ENCODE measurements at places on chromosomes 16 and 17.

DNA sequence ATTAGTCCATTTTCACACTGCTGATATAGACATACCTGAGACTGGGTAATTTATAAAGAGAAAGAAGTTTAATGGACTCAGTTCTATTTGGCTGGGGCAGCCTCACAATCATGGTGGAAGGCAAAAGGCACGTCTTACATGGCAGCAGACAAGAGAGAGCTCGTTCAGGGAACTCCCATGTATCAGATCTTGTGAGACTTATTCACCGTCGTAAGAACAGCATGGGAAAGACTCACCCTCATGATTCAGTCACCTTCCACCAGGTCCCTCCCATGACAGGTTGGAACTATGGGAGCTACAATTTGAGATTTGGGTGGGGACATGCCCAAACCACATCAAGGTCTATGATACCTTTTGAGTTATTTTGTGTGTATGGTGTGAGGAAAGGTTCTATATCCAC lies 66.9 kb downstream of the METRNL start:
- no peak for DNase-seq

DNA sequence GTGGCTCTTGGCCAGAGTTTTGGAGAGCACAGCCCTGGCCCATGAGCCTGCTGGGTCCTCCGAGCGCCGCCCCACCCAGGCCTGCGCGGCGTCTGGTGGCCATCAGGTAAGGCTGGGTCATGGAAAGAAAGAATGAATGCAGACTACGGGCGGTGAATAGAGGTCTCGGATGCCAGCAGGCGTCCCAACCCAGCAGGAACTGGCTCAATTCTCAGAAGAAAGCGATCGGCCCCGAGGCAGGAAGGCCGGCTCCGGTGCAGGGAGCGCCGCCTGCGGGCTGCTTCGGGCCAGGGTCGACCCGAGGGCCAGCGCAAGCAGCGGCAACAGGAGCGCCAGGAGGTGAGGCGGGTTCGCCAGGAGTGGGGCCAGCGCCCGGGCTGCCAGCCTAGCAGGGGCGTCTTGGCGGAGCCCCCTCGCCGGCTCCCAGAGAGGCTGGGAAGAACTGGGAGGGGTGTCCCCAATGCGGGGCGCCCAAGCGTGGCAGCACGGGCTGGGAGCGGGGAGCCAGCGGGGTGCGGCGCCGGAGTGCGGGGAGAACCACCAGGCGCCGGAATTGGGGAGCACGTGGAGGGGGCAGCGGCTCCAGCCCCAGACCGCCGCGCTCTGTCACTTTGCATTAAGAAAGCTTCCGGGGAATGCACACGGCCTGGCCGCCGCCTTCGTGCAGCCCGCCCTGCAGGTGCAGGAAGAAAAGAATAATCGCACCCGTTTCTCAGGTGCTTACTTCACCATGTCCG lies 7.1 kb upstream of the TMC5 start:
- DNase-seq: no peak

DNA sequence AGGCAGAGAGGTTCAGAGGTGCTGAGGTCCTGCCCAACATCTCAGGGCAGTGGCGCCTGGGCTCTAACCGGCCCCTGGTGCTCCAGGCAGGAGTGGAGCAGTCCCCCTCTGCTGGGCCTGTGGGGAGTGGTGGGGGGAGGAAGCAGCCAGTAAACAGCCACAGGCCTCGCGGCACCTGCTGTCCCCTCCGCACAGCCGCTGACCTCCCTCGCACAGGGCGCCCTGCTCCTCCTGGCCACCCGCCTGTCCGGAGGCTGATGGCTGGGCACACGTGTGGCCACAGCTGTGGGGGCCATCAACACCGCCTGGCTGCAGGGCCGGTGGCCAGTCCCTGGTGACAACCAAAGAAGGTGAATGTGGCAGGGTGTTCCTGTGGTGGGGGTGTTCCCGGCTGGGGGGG lies 36.8 kb upstream of the PABPN1L start:
- no peak for DNase-seq

DNA sequence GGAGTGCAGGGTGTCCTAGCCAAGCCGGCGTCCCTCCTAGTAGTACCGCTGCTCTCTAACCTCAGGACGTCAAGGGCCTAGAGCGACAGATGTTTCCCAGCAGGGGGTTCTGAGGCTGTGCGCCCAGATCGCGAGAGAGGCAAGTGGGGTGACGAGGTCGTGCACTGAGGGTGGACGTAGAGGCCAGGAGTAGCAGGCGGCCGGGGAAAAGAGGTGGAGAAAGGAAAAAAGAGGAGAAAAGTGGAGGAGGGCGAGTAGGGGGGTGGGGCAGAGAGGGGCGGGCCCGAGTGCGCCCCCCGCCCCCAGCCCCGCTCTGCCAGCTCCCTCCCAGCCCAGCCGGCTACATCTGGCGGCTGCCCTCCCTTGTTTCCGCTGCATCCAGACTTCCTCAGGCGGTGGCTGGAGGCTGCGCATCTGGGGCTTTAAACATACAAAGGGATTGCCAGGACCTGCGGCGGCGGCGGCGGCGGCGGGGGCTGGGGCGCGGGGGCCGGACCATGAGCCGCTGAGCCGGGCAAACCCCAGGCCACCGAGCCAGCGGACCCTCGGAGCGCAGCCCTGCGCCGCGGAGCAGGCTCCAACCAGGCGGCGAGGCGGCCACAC lies at the start of gene MMP2:
TSS of gene MMP2 (plus strand) at position 372 of the 603 bp plus-strand sequence. CDS start 282 bp downstream, outside the sequence.
- DNase-seq: no peak

DNA sequence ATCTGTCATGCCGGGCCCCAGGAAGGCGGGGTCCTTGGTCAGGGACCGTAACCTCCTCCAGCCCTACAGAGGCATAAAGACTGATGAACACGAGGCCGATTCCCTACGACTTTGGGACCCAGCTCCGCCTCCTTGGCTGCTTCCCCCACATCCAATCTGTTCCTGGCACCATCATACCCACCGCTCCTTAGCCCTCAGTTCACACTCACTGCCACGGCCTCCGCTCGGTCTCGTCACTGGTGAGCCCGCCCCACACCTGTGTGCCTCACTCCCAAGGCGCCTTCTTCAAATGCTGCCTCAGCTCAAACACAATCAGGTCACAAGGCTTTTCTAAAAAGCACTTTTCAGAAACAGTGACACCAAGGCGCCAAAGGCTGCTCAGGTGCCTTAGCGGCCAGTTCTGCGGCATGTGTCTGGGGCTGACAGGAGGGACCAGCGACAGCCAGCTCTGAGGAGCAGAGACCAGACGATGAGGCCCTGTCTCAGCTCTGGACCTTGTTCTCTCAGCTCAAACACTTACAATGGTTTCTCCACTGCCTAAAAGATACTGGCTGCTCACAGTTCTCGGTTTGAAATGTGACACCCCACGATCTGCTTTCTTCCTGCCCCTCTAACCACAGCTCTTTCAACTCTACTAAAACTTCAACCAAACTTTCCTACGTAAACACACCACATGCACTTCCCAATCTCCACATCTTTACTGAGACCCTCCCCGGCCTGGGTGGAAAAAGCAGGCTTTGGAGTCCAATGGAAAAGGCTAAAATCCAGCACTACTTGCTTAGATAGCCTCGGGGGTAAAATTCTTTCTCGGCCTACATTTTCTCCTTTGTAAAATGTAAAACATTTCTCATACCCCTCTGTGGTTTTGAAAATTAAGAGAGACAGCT lies 33.2 kb downstream of the CYB5D2 start:
- DNase-seq: no peak

GRCh38 chr17:16976725-16977550 lies 5.0 kb upstream of the TNFRSF13B start:
- DNase-seq: no peak

- peak; percentile 93 for DNase-seq
Observed at GRCh38 chr17:75785016-75785890, 647 bp downstream of the UNK start.

DNA sequence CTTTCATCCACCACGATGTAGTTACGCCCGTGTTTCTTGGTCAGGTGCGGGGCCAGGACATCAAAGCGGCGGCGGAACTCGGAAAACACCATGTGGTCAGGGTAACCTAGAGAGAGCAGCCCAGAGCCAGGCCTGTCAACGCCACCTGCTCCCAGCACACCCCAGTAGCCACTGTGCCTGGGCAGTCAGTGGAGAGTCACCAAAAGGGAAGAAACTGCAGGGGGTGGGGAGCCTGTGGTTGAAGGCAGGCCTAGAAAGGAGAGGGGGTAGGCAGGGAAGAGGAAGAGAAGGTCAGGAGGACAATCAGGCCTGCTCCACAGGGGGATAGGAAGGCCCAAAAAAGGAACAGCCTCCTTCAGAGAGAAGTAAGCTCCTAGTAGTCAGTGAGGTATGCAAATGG lies 64.1 kb downstream of the PIPOX start:
- no peak for DNase-seq

- peak; percentile 18 for DNase-seq
Observed at GRCh38 chr17:64216338-64217248, 46.5 kb downstream of the TEX2 start.

DNA sequence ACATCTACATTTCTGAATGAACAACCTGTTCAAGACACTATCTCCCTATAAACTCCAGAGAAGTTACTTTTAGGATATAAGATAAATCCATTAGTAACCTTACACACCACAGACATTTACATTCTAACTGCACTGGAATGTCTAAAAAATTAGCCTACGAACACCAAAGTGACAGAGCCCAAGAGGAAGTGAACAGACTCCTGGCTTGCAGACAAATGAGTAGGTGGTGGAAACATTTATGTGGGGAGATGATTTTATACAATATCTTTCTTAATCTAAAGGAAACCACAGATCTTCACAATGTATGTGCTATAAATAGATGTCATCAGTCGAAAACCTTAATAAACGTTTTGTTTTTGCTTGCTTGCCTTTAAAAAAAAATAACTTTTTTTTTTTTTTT lies 18.8 kb downstream of the ZNF652 start:
- DNase-seq: no peak

- no peak for DNase-seq
Observed at GRCh38 chr16:58862334-58863021, 128.4 kb upstream of the GOT2 start.

DNA sequence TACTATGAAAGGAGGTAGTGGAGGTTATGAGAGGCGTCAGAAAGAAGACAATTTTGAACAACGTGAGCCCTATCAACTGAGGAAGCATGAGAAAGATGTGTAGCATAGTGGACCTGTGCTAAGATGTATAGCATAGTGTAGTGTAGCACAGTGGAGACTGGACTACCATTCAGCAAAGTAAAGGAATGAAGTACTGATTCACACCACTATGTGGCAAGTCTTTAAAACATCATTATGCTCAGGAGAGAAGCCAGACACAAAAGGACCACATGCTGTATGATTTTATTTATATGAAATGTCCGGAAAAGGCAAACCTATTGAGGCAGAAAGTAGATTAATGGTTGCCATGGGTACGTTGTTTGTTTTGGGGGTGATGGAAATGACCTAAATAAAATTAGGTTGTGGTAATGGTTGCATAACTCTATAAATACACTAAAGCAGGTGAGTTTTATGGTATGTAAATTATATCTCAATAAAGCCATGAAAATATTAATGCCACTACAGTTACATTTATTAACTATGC lies 20.4 kb upstream of the XYLT1 start:
- DNase-seq: no peak

GRCh38 chr17:28145348-28145747 lies 102.9 kb downstream of the NLK start:
- DNase-seq: no peak

- no peak for DNase-seq
Observed at GRCh38 chr17:61834610-61835009, 28.7 kb downstream of the BRIP1 start.

GRCh38 chr16:27597361-27597760 lies 47.4 kb downstream of the KATNIP start:
- DNase-seq: no peak

DNA sequence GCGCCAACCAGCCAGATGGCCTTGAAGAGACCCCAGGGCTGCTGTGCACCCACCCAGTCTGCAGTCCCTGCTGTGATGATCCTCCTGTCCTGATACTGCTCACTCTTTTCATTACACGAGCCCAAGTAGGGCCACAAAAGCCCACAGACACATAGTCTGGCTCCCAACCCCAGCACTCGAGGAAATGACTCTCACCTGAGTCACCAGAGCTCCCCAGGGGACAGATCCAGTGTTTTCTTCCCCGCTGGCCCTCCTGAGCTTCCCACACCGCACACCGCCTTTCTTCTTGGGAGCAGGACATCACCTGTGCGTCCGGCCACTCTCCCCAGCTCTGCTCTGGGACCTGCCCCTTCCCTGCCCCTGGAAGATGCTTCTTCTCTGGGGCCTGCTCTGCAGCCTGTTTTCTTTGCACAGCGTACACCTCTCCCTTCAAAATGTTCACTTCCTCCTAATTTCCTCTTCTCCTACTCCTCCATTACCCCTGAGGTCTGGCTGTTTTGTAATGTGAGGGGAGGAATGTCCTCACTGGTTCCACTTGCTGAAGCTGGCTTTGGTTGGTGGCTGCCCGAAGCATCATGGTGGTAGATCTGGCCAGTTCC lies 2.0 kb upstream of the SCN4A start:
- DNase-seq: no peak
